ENCODE measurements at places on chromosomes 4 and X.

- peak; percentile 55 for DNase-seq
Measured at GRCh38 chr4:24856586-24856985, 56.3 kb downstream of the CCDC149 start.

- DNase-seq, result no peak
Measured at GRCh38 chrX:119252716-119253115, 16.6 kb downstream of the PGRMC1 start.

- DNase-seq, result no peak
Measured at GRCh38 chr4:44674471-44674870, 3.7 kb upstream of the GUF1 start.

GRCh38 chrX:50638123-50638522, 167.5 kb upstream of the DGKK start:
- DNase-seq, result no peak

- peak; percentile 83 for DNase-seq
Measured at GRCh38 chr4:41213625-41214135, 662 bp downstream of the APBB2 start.

DNA sequence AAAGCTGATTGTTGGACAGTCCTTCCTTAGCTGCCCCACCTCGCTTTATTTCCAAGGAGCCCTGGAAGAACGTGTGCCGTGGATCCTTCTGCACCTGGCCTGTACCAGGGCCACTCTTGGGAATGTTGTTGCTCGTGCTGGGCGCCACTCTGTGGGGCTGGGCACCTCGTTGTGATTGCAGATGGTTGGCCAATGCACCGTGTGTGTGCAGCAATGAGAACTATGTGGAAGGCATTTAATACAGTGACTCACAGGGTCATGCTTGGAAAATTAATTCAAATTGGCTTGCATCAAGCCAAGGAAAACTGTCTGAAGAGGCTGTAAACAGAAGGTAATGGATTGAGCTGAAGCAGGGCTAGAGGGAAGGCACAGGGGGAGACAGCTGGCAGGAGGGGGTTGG, 37.0 kb upstream of the CD99L2 start:
- DNase-seq, result no peak

DNA sequence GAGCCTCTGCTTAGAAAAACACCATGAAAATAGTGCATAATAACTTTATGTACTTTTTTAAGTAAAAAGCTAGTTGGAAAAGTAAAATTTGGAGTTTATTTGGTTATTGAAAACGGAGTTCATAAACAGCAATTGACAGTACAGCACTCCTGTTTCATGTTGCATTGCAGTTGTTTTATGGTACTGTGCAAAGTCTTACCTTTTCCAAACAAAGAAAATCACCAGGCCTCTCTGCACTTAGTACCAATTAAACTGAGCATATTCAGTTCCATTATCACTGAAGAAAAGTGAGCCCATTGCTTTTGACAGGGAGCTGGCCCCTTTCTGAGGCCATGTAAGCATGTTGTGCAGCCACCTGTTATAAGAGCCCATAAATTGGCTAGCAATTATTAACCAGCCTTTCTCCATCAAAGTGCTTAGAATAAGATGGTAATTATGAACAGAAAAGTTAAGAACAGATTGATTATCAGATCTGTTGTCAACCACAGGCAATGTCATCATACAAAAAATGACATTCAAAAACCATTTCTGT, 376.6 kb upstream of the EMCN start:
- DNase-seq, result no peak

GRCh38 chr4:74328501-74328900, 20.2 kb downstream of the EPGN start:
- no peak for DNase-seq

DNA sequence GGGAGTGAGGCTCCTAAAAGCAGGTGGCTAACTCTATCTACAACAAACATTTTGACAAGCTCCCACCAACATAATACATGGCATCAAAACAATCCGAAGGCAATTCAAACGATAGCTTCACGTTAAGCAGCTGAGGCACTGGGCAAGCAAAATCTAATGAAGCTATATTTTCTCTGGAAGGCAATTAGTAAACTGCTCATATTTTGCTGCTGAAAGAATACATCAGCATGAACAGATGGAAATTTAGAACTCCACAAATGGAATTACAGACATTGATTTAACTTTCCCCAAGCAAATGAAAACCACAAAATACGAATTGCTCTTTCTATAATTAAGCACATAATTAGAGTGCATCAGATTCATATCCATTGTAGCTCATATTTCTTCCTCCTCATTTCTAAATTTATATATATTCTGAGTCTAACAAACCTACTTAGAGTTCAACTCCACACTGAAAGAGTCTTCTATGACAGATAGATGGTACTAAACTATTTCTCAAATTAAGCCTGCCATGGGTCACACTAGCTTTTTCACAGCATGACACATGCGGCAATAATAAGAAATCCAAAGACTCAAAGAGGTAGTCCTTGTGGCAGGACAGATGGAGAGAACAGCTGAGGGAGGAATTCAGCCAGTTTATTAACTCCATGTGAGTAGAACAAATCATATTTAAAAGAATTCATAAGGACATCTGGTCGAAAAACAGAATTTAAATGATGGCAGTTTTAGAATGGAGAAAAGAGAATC, 305.4 kb downstream of the MAPK10 start:
- DNase-seq, result no peak

DNA sequence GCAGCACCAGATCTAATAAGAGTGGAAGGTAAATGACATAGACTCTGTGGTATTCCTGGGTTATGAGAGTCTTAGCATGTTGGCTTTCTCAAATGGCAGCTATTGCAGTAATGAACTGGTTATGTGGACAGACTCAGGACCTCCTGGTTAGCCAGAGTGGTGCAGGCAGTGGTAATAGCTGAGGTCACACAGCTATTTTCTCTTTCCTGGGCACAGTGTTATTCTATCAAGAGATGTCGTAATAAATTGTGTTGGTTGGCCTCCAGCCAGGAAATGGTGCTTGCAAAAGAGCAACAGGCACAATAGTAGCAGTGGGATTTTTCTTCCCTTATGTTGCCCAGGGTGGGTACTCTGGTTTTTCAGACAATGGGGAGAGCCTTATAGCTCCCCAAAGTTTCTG, 279.2 kb upstream of the FGF16 start:
- no peak for DNase-seq

GRCh38 chrX:11629593-11630211, 36.0 kb downstream of the ARHGAP6 start:
- DNase-seq, result no peak

DNA sequence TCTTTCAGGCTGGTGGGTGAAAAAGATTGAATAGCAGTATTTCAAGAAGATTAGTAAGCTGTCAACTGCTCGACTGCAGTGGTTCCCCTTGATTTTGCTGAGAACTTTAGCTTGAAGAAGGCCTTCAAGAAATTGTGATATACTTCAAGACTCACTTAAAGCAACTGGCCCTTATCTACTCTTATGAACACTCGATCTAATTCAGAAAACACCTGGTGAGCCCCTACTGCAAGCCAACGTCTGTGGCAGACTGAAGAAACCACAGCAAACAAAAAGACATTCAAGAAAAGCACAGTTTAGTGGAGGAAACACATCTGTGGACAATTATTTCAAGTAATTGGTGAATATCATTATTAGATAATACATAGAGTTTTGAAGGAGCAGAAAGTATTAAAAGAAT, 119.0 kb downstream of the INPP4B start:
- no peak for DNase-seq

- DNase-seq, result no peak
Measured at GRCh38 chrX:72347366-72347765, 41.7 kb upstream of the CITED1 start.

- no peak for DNase-seq
Measured at GRCh38 chr4:37662251-37662650, 23.9 kb downstream of the RELL1 start.

GRCh38 chrX:120287513-120288112, 23.6 kb downstream of the TMEM255A start:
- no peak for DNase-seq

GRCh38 chr4:2141022-2141761, 82.1 kb downstream of the NAT8L start:
- no peak for DNase-seq

DNA sequence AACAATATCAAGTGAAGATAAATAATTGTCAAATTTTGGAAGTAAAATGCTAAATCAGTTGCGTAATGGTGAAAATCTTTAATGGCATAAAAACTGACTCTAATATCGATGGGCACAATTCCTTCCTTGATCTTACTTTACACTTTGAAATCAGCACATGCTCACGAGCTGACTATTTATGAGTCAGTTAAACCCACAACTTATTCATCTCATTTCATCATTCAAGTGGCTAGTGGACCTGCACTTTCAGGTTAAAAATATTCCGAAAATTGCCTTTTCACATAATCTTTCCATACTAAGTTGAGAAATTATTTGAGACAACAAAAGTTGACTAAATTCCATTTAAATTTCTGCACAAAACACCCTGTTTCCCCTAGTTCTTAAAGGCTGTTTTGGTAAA, 582.1 kb upstream of the TENM3 start:
- DNase-seq, result no peak

DNA sequence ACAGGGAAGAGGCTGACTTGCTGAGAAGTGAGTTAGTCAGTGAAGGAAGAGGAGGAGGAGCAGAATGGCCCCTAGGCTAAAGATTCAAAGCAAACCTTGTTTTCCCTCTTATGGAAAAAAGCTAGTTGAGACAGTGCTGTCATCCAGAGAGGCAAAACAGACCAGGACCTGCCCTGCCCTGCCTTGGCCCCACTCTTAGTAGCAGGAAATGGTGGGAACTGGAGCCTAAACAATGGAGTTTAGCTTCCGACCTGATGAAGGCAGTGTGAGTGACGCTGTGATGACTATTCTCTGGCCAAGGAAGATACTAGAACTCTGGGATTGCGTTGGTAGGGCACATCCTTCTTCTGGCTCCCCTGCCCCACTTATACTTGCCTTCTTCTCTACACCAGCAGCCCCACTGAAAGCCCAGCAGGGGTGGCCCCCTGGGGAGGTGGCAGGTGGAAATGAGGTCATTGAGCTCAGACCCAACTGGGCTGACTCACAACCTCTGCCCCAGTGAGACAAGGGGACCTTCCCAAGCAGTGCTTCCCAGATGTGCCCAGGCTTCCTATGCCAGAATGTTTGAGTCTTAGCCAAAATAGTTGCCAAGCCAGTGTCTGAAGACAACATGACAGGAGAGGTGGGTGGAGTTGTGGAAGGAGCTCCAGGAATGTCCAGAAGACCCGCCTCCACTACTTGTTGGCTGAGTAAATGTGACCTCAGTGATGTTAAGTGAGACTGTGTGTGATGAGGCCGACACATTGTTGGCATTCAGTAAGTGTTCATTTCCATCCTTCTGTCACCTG, 38.8 kb downstream of the MSN start:
- DNase-seq, result no peak

DNA sequence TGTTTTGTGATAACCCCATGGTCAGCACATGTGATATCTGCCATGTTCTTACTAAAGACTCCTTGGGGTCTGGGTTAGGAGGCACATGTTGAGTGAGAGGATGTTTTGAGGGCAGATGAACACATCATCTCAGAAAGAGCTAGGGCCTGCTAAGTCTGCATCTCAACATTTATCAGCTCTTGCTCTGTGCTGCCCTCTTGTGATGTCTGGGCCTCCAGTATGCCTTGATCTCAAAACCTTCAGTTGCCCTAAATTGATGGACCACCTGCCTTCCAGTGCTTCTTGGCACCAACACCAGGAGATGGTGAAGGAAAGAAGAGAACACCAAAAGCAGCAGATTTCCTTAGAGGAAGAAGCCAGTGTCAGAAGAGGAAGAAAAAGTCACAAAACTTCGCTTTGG, 22.5 kb downstream of the MID1 start:
- DNase-seq, result no peak

- DNase-seq, result peak; percentile 24
Measured at GRCh38 chr4:71713611-71714203, 70.2 kb downstream of the GC start.

DNA sequence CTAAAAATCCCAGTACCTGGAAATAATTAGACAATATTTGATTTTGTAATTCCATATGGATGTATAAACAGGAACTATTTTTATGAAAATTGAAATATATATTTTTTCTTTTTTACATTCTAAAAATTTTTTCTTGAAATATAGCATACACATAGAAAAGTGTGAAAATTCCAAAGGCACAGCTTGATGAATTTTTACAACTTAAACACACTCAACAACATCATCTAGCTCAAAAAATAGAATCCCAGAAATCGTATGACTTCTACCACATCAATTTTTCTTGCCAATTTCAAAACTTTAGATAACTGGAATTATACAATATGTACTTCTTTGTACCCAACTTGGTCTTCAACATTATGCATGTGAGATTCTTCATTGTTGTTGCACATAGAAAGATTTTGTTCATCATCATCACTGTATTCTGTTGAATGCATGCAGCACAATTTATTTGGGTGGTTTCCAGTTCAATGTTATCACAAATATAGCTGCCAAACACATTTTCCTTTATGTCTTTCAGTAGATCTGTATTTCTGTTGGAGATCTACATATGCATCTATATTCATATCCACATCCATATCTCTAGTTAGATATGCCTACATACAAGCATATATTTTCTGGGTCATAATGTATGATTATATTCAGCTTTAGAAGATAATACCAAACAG, 340.7 kb upstream of the SLIT2 start:
- DNase-seq, result no peak

DNA sequence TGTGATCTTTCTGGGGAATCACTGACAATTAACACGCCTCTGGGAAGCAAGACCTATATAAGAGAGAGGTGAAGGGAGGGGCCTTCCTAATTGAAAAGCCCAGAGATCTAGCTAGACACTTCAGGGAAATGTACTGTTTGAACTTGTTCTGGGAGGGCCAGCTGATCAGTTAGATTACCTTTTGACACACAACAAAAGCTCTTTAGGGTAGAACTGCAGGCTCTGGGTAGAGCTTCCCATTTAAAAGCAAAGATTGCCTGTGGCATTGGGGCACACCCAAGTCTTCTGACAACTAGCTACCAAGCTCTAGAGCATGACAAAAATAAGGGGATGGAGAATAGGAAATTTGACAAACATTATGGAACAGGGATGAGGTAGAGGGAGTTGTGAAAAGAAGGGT, 26.3 kb downstream of the AREG start:
- DNase-seq, result no peak

- no peak for DNase-seq
Measured at GRCh38 chr4:150584111-150584915, 2.4 kb downstream of the MAB21L2 start.

- DNase-seq, result no peak
Measured at GRCh38 chr4:80026100-80026499, 46.9 kb downstream of the ANTXR2 start.

GRCh38 chr4:134024251-134024650, 177.3 kb downstream of the PABPC4L start:
- DNase-seq, result no peak

- no peak for DNase-seq
Measured at GRCh38 chrX:134023851-134024281, 38.5 kb upstream of the GPC3 start.

DNA sequence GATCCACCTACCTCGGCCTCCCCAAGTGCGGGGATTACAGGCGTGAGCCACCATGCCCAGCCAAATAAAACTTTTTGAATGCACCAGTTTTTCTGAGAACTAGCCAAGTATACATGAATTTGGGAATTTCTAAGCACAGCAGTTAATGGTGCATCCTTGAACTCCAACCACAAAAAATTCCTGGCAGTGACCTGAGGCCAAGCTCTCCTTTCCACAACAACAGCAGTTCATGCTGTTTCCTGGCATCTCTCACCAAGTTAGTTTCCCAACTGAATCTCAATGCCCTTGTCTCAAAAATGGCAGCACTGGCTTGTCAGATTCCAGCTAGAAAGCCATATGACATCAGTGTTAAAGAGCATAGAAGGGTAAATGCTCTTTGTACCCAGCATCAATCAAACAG, 15.9 kb upstream of the XKRX start:
- no peak for DNase-seq

All from retina (tissue), 1 donor.